Activated T-helper 9 cell treated with anti-CD3 and anti-CD28 coated beads, Interleukin-2, amount 50 U/mL, for 16 hours (primary cell): ENCODE measurements at places on chromosomes 4 and X.

DNA sequence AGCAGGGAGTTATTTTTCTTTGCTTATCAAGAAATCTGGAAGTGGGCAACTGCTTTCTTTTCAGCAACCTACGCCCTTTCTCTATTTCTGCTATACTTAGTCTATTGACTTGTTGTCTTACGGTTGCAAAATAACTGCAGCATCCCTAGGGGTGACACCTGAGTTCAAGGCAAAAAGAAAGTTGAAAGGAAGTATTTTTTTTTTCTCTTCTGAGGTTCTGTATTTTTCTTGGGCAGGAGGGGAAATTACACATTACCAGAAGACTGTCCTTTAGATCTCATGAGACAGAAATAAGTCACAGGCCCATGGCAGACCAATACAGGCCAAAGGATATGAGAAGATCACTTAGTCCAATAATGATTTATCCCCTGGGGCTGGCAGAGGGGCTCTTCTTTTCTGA, 204.7 kb upstream of the CASK start:
- DNase-seq = no peak

DNA sequence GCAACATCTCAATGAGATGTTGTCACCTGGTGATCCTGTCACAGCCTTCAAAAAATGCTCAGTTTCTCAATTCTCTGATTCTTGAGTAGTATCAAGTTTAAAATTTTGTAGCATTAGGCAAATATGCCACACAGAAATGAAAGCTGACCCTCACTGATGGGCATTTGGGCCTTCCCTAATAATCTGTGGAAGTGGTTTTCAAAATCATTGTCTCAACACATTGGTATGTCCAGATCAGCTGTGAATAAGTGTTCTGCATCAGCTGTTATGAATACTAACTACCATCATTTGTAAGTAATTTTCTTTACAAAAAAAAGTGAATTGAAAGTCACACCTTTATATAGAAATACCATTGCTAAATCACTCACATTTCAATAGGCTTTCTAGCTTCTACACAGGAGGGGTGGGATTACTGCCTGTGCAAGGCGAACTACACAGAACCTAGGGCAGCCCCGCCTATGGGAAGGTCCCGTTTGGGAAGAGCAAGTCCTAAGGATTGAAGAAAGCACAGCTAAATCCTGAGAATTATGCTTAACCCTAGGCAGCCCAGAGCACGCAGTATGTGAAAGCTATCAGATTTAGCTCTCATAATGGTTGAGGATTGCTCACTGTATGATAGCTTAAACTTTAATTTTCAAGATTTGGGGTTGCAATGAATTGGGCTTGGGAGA, 73.4 kb downstream of the GPC3 start:
- DNase-seq = no peak

DNA sequence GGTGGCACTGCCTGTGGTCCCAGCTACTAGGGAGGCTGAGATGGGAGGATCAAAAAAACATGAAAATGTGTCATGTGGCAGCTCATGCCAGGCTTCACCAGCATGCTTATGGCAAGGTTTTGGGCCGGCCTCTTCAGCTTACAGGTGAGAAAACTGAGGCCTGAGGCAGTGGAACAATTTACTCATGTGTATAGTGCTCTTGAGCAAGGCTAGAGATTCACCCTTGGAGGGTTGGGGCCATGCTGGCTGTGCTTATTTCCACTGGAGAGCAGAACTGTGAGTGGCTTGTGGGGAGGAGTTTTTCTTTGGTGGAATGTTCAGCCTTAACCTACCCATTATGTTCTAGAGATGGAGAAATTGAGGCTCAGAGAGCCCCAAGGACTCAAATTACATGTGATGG, 31.8 kb downstream of the NSD2 start:
- no peak for DNase-seq

DNA sequence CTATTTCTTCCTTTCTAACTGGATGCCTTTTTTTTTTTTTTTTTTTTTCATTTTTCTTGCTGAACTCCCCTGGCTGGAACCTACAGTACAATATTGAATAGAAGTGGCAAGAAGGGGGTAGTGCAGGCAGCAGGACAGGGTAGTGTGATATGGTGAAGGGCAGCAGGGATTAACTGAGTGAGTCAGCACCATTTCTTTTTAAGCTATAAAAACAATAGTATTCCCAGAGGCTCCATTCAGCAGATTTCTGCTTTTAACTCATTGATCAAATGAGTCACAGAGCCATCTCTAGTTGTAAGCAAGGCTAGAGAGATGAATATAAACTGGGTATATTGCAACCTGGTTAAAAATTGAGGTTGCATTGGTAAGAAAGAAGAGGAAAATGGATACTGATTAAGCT, 53.6 kb upstream of the SETD7 start:
- DNase-seq = no peak

DNA sequence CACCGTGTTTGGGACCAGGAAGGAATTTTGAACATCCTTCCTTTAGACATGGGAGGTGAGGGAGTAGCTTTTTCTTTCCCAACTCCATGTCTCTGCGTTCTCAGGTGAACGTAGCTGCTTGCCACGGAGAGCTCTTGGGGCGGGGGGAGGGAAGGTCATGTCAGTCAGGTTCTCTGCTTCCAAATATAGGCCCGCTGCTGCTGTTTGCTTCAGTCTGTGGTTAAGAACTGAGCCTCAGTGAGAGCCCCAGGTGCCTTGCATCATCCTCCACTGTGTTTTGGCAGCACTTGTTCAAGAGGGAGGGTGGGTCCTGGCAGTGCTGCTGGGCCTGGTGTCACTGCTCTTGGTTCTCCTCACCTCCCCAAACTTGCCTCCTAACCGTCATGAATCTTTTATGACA, 46.5 kb downstream of the HADH start:
- DNase-seq = peak; percentile 16
